Stimulated activated CD4-positive, alpha-beta T cell treated with anti-CD3 and anti-CD28 coated beads, TNF-alpha, amount 100 ng/mL, for 48 hours (primary cell): ENCODE measurements at places on chromosomes 1 and 21.

DNA sequence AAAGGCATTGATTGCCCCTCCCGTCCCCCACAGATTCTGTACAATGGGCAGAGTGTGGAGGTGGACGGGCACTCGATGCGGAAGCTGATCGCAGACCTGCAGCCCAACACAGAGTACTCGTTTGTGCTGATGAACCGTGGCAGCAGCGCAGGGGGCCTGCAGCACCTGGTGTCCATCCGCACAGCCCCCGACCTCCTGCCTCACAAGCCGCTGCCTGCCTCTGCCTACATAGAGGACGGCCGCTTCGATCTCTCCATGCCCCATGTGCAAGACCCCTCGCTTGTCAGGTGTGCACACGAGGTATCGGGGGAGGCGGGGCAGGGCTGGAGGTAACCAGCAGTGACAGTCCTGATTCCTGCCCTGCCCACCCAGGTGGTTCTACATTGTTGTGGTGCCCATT lies 44.8 kb upstream of the KDM4A start:
- no peak for DNase-seq

DNA sequence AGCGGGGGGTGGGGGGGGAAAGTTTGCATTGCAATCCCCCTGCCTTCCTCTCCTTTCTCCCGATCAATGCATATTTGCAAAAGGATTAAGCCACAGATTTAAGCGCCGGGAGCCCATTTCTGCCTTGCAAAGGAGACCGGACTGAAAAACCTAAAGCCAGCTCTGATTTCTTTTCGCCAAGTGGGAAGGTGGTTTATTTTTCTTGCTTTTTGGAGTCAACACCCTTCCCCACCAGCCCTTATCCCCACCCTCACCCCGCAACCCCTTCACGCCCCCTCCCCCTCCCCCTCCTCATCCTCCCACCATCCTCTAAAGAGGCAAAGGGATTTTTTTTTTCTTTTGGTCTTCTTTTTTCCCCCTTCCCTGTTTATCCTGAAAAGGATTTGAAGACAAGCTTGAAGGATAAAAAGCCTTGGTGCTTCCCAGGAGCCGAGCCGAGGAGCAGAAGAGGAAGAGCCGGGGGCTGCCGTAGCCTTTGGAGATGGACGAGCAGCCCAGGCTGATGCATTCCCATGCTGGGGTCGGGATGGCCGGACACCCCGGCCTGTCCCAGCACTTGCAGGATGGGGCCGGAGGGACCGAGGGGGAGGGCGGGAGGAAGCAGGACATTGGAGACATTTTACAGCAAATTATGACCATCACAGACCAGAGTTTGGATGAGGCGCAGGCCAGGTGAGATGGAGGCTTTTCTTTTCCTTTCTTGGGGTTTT lies 513 bp downstream of the PBX1 start:
- no peak for DNase-seq

- DNase-seq: no peak
These were observed 22.6 kb upstream of the ASAP3 start for GRCh38 chr1:23506376-23507107.

- DNase-seq: no peak
These were observed 28.8 kb downstream of the TSEN15 start for GRCh38 chr1:184080309-184080708.

GRCh38 chr1:161054805-161055204 lies 9.0 kb upstream of the USF1 start:
- no peak for DNase-seq

- DNase-seq: no peak
These were observed 240.5 kb downstream of the LTN1 start for GRCh38 chr21:28752131-28752530.

DNA sequence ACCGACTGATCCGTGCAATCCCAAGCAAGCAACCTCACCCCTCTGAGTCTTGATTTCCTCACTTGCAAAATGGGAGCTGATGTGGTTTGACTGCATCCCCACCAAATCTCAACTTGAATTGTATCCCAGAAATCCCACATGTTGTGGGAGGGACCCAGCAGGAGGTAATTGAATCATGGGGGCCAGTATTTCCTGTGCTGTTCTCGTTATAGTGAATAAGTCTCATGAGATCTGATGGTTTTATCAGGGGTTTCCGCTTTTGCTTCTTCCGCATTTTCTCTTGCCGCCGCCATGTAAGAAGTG lies 58.4 kb downstream of the FHAD1 start:
- no peak for DNase-seq

DNA sequence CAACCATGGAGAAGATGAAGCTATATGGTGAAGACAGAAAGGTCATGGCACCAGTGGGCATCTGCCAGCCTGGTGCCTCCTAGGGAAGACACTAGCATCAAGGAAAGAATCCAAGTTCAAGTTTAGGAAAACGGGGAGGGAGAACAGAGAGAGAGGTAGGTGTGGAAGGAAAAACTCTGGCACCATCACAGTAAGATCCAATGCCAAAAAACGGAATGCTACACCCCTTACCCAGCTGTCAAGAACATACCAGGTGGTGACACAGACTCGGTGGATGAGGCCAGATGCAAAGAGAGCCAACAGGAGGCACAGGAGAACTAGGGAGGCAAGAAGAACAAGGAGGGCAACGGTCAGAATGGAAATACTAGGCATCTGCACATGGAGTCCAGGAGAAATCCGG lies 3.6 kb downstream of the KRTCAP2 start:
- no peak for DNase-seq

GRCh38 chr1:106995970-106996369 lies 60.5 kb upstream of the PRMT6 start:
- no peak for DNase-seq

DNA sequence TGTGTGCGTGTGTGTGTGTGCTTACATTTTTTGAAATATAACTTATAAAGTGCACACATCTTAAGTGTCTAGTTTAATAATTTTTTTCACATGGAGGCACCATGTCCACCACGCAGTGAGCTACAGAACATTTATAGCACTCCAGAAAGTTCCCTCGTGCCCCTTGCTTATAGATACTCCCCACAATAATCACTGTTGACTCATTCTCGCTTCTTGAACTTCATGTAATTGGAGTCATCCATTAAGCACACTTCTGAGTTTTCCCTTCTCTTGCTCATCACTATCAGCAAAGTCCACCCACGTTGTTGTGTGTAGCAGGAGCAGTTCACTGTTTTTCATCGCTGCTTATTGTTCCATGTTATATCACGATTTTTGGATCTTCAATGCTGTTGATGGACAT lies 78.4 kb upstream of the DISP3 start:
- DNase-seq: no peak

DNA sequence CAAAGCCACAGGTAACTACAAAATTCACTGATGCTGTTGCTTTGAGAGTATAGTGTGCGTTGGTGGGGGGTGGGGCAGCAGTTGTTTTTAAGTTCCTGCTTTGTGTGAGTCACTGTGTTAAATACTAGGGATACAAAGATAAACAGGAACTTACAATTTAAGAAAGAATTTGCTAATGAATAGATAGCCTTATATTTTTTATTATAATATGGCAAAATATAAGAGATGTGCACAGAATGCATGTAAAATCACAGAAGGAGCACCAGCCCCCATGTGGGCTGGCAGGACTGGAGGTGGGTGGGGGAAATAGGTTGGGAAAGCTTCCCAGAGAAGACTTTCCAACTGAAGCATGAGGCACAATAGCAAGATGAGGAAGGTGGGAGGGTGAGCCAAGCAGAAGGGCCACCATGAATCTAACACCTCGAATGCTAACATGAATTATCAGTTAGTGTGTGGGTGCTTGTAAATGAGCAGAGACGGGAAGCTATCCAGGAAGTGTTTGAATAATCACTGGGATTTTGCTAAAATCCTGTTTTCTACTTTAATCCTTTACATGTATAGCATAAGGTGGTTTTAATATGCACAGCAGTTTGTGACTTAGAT lies 57.0 kb upstream of the RAVER2 start:
- no peak for DNase-seq

- DNase-seq: no peak
These were observed 3.7 kb downstream of the VANGL2 start for GRCh38 chr1:160404094-160404493.

- DNase-seq: no peak
These were observed 8.5 kb downstream of the TEX46 start for GRCh38 chr1:23007106-23007505.

DNA sequence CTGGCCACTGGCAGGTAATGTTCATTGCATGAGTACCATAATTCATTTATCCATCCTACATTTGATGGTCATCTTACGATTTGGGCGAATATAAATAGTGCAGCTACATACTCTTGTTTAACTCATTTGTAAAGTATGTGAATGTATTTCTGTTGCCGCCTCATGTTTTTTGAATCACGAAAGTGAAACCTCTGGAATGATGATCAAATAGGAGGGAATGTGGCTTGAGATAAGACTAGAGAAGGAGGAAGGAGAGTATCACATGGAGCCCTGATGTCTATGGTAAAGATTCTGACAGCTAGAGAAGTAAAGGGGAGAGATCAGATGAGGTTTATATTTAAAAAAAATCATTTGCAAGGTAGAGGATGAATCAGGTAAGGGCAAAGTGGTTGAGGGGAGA lies 8.0 kb downstream of the MRPS14 start:
- DNase-seq: no peak

DNA sequence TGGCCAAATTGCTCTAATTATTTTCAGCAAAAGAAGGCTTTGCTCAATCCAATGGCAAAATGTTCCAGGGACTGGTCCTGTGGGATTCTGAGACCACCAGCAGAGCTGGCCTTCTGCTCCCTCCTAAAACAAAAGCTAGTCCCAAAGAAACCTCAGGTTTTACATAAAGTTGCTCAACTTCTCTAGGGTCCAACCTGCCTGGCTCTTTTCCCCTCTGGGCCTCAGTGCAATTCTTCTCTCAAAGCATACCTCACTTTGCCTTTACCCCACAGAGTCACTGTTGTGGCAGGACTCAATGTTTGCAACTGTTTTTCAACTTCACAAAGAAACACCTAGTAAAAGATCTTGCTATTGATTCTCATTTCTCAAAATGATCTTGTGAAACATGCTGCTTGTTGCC lies 39.8 kb downstream of the TBX15 start:
- no peak for DNase-seq

DNA sequence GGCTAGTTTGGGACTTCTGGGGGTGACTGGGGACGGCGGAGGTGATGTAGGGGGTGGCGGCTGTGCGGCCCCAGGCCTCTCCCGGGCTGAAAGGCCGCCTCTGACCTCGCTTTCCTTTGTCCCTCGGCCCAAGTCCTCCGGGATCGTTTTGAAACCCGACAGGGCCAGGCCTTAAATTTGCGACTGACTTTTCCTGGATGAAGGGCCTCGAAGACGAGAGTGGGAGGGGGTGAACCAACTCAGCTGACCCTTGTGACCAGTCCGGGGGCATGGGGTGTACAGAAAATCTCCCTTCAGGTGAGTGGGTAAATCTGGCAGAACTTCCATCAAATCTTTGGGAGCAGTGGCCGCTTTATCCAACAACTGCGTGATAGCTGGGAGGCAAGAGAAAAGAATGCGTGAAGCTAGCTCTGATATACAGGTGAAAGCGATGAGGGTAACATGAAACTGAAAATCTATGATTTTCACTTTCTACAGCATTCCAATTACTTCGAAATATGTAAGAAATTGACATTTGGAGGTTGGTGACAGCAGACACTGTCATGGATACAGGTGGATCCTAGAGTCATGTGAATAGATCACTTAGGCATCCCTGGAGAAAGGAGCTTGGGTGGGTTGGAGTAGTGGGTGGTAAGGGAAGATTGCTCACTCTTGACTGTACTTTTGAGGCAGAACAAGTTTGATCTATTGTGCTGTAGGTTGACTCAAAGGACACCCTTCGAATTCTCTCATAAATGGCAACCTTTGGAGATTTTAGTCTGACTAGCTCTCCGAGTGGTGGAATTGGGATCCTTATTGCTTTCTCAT lies 885 bp downstream of the AHCYL1 start:
- no peak for DNase-seq

- no peak for DNase-seq
These were observed 26.5 kb upstream of the TMEM125 start for GRCh38 chr1:43243299-43243698.

DNA sequence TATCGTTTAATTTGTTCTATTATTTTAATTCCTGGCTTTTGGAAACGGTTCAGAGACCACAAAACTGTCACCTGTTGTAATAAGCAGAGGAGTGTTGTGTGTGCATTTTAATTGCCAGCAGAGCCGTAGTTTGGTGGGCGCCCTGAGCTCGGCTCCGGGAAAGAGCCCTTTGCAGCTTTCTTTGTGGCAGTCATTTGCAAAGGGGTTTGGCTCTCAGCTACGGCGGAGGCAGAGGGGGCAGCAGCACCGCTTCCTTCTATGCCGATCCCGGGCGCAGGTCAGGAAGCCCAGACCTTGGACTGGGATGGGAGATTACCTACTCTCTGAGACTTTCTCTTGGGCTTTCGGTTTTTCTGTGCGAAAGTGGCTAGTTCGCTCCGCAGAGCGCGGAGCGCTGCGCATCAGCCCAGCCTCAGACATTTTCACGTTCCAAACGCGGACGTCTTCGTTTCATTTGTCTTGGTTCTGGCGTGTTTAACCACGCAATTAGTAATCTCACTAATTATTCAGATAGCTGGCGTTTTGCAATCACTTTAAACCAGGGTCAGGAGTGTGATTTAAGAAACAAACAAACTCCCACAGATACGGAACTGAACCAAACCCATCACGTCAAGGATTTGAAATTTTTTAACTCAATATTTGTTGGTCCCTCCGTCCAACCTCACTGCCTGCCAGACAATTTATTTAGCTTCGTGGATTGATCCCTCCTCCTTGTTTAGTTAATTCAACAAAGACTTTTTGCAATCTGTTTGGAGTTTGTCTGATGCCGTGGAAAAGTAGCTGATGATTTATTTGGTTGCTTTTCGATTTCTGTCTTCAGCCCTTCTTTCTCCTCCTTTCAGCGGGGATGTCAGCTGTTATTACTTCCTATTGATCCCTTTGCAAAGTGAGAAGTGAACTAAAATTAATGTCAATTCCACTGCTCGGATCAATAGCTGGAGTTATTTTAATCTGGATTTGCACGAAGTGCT lies 3.9 kb downstream of the RNF220 start:
- DNase-seq: no peak

GRCh38 chr1:209040351-209040750 lies 543.2 kb upstream of the CAMK1G start:
- DNase-seq: no peak

- DNase-seq: no peak
These were observed 244.8 kb downstream of the ASTN1 start for GRCh38 chr1:176919386-176920378.

GRCh38 chr1:16250524-16251251 lies 13.7 kb upstream of the CPLANE2 start:
- no peak for DNase-seq

DNA sequence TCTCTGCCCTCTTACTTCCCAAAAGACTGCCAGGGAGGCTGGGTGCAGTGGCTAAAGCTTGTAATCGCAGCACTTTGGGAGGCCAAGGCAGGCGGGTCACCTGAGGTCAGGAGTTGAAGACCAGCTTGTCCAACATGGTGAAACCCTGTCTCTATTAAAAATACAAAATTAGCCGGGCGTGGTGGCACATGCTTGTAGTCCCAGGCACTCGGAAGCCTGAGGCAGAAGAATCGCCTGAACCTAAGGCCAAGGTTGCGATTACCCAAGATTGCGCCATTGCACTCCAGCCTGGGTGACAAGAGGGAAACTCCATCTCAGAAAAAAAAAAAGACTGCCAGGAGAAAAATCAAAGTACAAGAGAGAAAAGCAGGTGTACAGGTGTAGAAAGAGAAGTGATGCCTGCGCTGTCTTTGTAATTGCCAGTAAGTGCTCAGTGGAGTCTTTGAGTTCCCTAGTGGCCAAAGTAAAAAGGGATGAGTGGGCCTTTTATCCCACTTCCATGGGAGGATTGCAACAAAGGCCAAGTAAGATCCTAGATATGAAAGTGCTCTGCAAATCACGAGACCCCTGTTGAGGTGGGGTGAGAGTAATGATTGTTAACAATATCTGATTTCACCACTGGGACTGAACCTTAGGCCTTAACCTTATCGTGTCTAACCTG lies 94.7 kb upstream of the WNT4 start:
- no peak for DNase-seq
